LNCaP clone FGC (cell line): ENCODE measurements at places on chromosomes 5 and 9.

- DNase-seq = no peak
Observed at GRCh38 chr5:90227683-90228082, 181.9 kb downstream of the CETN3 start.

DNA sequence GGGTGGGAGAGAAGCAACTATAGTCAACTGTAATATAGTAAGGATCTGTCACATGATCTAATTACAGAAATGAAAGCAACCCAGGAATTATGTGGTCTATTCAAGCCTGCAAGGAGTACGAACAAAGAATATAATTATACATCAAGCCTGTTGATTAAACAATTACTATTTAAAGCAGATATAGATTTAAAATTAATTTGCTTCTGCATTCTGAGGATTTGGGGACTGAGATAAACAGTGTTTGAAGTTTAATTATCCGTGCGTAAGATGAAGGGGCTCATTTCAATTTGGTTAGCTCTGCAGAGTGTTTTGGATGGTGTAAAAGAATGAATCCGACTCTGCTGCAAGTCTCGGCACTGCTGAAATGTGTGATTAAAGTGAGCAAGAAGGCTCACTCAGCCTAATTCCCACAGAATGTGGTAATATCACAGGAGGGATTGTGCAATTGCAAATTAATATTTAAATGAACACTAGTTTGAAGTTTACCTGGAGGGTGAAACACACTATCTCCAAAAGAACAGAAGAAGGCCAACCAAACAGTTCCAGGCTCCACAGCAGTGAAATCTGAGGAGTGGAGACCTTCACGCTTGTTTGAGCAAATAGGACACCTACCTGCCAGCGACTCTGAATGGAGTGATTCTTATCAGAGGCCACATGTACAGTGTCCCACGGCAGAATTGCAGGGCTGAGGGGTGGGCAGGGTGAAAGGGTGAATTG lies 420.6 kb upstream of the SLC30A5 start:
- no peak for DNase-seq

- DNase-seq = peak; percentile 89
Observed at GRCh38 chr9:136799854-136800657, 3.9 kb downstream of the CCDC183 start.

DNA sequence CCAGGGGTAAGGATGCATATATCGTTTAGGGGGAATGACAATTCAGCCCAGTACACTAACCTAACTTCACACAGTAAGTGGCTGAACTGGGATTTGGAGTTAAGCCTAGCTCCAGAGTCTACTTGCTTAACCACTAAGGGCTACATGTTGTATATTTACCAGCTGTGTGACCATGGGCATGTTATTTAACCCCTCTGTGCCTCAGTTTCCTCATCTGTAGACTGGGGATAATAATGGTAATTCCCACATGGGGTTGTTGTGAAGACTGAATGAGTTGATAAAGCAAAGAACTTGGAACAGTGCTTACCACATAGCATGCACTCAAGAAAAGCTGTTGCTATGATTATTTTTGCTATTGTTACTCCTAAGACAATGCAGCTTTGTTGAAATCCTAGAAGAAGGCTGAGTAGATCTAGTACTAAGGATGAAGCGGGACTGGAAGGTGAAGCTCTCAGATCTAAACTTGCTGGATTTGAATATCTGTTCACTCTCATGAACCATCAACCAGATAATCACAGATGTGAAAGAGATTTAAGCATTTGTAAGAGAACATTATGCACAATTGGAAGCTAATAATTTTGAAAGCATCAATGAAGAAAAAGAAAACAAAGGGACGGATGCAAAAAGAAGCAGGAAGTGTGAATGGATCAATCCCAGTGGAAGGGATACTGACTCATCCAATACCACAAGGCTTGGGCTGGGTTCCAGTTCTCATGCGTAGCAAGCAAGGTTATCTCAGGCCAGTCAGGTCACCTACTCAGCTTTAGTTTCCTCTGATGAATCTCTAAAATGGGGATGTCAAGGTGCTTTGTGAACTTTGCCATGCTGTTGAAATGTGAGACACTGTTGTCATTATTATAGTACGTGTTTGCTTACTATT lies 78.5 kb upstream of the TBC1D2 start:
- DNase-seq = peak; percentile 43
